ENCODE measurements at places on chromosomes 3 and 15.

DNA sequence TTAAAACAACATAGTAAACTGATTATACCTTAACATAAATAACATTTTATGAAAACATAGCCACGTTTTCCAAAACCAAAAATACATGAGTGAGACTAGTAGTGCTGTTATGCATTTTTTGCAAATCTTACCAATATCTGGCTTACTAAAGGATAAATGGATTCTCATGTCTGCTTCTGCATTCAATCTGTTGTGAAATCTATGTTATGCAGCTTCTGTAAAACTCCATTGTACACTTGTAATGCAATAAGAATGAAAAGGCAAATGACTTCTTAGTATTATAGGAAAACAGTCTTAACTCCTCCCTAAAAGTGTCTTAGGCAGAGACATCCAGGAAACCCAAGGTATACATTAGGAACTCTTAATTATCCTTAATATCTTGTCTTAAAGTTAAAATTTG is 330.9 kb upstream of the THBS1 start:
- no peak for DNase-seq

DNA sequence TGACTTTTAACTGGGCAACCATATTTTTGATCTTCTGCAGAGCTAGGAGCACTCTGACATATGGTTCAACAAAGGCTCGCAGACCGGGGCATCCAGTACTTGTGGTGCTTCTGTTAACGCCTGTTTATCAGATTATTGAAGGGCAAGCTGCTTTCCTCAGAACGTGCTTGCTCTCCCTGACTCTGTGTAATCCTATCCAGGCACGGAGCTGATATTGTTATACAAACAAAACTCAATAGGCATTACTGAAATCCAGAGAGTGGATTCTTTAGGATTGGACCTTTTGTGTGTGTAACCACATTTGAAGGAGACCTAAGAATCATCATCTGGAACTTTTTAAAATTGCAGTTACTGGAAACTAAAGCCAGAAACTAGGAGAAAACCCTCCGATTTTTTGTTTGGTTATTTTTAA is 246.5 kb downstream of the PTPRG start:
- no peak for DNase-seq

DNA sequence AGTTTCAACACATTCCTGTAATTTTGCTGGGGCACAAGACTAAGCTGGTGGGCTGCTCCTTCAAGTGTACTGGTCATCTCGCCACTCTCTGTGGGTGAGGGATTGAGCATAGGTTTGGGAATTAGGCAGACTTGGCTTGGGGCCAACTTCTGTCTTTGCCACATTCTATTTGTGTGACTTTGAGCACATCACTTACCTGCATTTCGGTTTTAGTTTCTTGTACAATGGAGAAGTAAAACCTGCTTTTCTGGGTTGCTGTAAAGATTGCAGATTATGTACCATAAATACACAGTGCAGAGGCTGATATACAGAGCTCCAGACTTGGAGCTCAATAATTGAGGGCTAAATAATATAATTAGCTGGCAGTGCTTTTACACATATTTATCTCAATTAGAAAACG is 162.1 kb downstream of the C3orf38 start:
- no peak for DNase-seq

DNA sequence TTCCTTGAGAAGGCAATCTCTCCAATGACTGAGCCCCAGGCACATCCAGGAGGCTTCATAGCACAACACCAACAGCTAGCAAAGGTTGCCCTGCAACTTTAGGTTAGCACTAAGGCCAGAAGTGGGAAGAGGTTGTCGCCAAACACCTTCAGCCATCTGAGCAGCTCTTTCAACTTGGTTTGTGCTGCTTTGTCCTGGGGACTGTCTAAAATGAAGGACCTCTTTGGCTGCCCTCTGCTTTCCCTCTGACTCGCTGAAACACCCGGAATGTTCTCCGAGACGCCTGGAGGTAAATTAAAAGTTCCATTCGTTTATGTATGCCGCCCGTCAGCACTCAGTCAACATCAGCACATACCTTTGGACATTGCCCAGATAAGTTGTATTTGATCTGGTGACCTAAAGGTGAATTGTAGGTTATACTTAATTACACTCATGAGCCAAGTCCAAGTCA is 121.2 kb upstream of the NR2F2 start:
- DNase-seq, result no peak

DNA sequence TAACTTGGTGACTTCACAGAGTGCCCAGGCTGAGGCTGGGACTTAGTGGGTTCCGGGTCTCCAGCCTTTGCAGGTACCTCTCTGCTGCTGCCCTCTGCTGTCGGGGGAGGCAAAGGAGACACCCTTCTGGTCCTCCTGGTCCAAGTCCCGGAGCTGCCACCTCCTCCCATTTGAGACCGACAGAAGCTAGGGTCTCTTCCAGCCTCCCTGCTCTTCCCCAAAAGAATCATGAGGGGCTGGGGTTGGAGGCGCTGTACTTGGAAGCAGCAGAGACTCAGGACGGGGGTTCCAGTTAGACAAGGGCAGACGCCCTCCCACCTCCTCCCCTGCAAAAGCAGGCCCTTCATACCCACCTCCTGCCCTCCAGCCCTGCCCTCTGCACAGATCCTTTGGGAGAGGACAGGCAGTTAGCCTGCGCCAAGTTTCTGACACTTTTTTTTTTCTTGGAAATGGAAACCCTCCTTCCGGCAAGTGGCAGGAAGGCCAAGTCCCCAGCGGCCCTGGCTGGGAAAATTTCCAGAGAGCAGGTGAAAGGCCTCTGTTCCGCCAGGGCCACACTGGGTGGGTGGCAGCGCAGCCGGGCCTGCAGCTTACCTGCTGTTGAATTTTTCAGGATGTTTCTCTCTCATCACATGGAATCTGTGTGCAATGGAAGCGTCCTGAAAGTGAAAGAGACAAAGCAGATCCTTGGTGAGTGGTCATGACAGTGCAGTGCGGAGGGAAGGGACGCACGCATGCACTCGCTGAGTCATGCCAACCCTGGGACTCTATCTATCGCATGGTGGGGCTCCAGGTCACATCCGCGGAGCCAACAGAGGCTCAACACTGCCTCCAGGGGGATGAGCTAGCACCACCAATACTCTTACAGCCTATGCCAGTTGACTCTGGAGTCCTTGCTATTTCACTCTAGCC is 119.9 kb downstream of the DGKG start:
- peak; percentile 74 for DNase-seq

GRCh38 chr3:194316918-194317317 is 34.2 kb downstream of the CPN2 start:
- DNase-seq, result no peak
